Retinal pigment epithelial cell (primary cell): ENCODE measurements at places on chromosomes 7 and 10.

- no peak for DNase-seq
Observed at GRCh38 chr10:128009372-128010126, 102.6 kb downstream of the PTPRE start.

DNA sequence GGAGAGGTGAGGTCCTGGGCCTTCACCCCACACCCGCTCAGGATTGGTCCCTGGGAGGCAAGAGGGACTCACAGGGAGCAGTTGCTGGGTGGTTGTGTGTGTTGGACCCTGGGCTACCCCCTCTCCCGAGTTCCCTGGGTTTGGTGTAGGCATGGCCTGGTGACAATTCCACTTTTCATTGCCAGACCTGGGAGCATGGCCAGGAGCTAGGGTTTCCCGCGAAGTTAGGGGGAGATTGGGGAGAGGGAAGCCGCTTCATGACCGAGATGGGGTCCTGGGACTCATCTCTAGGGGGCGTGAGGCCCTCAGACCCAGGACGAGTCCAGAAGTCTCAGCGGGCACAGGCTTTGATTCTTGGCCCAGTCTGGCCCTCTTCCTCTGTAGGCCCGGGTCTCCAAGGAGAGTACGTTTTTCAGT is 606 bp downstream of the PALD1 start:
- no peak for DNase-seq

- no peak for DNase-seq
Observed at GRCh38 chr10:66822801-66823200, 103.0 kb upstream of the LRRTM3 start.

- no peak for DNase-seq
Observed at GRCh38 chr7:16914771-16915170, 33.0 kb upstream of the AGR3 start.

DNA sequence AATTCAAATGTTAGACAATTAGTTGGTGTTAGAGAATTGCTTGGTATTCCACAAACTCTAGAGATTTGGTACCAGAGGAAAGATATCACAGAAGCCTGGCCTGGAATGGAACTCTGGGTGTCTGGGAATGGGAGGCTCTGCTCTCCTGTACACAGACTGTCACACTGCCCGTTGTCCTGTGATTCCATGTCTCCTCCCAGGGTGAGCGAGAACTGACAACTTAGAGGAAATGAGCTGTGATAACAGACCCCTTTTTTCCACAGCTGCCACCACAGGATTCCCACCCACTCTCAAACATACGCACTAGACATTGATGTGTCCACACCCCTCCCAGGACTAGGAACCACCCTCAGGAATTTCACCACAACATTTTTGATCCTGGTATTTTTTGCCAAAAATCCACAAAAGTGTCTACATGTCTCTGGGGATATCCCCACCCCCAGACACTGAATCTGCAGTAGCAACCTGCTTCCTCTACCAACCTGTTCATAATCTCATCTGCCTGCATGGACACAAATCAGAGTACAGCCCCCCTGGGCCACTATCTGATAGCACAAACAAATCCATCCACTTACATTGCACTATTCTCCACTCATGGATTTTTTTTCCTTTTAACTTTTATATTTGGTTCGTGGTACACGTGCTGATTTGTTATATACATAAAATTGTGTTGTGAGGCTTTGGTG is 4.7 kb downstream of the ZNF273 start:
- no peak for DNase-seq

GRCh38 chr10:7890781-7891180 is 72.5 kb downstream of the TAF3 start:
- DNase-seq: no peak

DNA sequence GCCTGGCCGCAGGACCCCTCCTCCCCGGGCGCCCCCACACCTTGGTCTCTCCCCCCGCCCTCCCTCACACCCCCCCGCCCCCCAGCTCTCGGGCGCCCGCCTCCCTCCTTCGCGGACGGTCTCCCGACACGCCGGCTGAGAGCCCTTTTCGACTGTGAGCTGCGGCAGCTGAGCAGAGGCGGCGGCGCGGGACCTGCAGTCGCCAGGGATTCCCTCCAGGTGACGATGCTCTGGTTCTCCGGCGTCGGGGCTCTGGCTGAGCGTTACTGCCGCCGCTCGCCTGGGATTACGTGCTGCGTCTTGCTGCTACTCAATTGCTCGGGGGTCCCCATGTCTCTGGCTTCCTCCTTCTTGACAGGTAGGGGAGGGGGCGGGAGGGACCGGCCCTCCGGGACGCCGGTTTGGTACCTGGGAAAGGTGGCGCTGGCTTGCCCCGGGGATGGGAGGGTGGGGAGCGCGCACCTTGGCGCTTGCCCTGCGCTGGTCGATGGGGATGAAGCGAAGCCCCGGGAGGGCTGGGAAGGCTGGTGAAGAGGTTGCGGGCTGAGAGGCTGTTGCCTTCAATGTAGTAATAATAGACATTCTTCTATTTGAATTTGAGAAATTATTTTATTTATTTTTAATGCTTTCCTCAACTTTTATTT is at the start of gene BMPER:
BMPER (plus strand) TSS at position 151 of the 644 bp plus-strand sequence; CDS start at position 226, 75 bp downstream.
- no peak for DNase-seq

DNA sequence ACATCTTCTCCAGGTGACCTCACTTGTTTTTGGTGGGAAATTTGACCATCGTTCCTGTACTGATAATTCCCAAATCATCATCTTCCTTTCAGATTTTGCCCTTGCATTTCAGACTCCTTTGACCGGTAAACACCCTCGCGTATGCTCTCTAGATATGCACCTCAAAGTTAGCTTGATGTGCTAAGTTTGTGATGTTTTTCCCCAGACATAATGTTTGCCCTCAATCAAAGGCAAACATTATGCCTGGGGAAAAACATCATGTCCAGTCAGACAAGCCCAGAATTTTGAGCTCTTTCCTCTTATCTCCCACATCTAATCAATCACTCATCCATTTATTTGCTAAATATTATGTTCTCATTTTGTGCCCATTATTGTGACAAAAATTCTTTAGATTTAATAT is 26.2 kb downstream of the CCSER2 start:
- DNase-seq: no peak

- no peak for DNase-seq
Observed at GRCh38 chr7:120723465-120724385, 134.2 kb downstream of the TSPAN12 start.

DNA sequence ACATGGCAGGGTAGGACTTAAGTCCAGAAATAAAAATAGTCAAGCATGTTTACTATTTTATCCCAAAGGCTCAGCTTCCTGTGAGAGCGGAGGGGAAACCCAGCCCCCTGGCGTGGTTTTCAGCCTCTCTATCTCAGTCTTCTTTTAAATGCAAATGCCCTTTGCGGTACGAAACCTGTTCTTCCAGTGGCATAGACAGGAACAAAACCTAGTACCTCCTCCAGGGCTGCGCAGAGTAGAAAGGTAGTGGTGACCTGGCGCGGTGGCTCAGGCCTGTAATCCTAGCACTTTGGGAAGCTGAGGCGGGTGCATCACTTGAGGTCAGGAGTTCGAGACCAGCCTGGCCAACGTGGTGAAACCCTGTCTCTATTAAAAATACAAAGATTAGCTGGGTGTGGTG is 181.3 kb upstream of the FOXK1 start:
- DNase-seq: no peak

DNA sequence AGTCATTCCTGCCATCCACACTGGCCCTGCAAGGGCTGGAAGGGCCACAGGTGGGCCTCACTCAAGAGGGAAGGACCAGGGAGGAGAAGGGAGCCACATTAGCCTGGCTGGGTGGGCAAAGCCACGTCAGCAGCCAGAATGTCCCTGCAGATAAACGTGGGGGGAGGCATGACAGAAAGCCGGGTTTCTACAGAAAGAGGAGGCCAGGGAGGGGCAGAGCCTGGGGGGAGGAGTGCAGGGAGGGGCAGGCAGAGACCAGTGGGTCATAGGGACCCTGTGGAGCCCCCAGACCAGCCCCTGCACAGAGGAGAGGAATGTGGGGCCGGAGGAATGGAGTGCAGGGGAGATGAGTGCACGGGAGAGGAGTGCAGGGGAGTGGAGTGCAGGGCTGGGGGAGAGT is 590.2 kb downstream of the PTPRN2 start:
- DNase-seq: no peak

DNA sequence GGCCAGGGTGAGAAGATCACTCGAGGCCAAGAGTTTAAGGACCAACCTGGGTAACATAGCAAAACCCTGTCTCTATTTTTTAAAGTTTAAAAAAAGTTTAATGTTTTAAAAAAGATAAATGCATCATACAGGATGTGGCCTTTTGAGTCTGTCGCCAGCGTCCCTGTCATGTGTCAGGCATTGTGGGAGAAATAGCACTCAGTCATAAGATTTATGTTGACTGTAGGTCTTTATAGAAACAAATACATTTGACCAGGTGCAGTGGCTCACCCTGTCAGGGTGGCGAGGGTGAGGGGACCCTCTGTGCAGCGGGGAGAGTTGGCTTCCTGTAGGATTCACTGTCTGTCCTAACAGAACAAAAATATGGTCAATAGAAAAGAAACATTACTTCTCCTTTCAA is 63.5 kb upstream of the SH2B2 start:
- DNase-seq: no peak

DNA sequence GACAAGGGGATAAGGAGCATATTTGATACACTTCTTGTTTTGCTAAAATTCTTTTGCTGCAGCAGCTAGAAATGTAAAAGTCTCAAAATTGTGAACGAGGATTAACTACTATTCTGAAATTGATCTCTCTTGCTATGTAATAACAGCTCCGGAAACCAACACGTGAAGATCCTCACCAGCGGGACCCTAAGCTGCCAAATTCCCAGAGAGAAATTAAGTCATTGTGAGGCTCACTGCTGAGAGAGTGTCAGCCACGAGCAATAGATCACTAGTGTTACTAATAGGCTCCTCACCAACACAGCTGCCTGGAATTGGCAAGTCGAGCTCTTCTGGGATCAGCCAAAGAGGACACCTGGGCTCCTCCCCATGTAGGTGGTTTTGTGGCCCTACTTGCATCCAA is 5.6 kb upstream of the VWA2 start:
- DNase-seq: no peak

DNA sequence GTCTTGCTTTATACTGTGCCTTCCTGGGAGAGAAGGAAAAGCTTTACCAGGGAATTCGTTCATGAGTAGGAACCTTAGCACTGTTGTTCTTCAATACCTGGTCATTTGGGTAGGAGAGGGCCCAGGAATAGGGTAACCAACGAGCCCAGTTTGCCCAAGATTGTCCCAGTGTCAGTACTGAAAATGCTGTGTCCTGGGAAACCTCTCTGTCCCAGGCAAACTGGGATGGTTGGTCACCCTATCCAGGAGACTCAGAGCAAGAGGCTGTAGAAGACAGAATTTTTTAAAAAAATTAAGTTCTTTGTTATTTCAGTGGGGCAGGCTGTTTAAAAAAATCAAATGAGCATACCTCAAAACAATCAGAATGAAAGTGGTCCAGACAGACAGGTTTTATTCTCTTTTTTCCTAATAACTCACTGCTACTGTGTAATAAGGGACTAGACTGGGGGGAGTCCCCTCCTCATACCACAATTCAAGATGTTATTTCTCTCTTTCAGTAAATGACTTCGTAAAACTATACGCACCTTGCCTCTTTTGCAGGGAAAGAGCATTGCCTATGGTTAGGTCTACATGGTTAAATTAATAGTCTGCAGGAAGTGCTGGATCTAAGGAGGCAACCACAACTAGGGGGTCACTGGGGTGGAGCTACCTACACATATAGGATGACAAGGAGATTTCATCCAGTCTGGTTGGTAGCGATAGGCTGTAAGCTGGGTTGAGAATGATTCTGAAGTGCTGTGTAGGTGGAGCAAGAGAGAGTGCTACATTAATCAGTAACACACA is 41.1 kb upstream of the FAM133B start:
- no peak for DNase-seq
